ENCODE measurements at places on chromosomes 11 and 22.

DNA sequence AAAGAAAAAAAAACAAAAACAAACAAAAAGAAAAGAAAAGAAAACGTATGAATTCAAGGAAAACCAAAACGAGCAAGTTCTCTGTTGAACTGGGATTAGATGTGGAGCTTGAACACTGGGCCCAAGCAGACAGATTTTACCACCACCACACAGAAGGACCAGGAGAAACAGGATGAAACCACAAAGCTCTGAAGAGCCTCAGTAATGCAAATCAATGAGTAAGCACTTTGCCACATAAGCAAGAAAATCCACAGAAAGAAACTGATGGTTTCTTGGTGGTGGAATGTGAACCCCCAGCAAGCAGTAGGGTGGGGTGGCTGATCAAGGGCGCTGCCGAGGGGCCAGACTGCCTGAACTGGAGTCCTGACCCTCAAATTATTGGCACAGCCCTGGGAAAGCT lies 50.9 kb upstream of the NFRKB start:
- no peak for DNase-seq

GRCh38 chr11:111448414-111448813 lies 63.8 kb downstream of the BTG4 start:
- DNase-seq: no peak

DNA sequence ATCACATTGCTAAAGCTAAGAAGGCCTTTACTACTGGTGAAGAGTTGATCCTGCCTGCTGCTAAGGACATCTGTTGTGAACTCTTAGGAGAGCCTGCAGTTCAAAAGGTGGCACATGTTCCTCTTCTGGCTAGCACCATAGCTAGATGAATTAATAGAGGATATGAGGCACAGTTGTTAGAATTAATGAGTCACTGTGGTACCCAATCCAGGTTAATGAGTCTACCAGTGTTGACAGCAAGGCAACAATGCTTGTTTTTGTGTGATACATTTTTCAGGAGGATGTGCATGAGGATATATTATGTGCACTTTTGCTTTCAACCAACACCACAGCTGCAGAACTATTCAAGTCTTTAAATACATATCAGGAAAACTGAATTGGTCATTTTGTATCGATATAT lies 12.0 kb downstream of the C11orf58 start:
- peak; percentile 63 for DNase-seq

GRCh38 chr11:125074511-125075241 lies 11.6 kb downstream of the SLC37A2 start:
- DNase-seq: no peak

GRCh38 chr11:128509621-128510389 lies 77.6 kb downstream of the ETS1 start:
- DNase-seq: no peak

DNA sequence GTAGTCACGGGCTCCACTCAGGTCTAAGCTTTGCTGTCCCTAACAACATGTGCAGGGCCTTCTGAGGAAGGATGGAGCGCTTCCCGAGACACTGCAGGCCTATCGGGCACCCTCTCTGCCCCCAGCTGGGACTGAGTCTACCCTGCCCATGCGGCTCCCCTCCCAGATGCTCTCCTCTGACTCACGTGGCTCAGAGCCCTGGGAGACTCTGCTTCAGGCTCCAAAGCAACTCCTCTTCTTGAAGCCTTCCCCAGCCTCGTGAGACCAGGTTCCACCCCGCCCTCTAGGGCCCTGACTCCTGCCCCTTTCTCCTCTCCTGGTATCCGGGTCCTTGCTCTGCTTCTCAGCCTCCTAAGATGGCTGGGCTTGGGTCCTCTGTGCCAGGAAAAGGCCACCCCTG lies 28.4 kb upstream of the ARFGAP3 start:
- DNase-seq: no peak

- DNase-seq: peak; percentile 76
Measured at GRCh38 chr22:29093501-29094300, 20.9 kb downstream of the KREMEN1 start.

DNA sequence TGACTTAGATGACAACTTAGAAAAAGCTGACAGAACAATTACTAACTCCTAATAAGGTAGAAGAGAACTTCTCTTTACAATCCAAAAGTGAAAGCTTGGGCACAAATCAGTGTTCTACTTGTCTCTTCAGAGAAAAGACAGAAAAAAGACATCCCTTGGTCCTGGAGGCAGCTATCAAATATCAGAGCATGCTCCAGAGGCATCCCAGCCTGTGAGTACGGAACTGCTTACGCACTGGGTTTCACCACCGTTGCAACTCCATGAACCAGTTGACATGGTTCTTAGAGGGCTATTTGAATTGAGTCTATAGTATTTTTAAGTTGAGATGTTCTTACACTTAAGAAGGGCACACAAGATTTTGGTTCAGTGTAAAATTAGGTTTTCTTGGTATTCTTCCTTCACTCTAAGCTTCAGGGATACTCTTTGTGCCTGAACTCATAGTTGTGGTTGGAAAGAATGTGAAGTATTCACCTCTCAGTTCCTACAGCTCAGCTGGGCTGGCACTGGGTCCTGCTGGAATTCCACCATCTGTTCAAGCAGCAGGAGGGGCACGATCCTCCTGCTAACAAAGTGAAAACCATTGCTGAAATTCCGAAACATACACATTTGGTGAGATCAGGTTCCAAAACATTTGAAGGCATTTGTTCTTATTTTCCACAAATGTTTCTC lies 6.3 kb downstream of the AKIP1 start:
- no peak for DNase-seq

- DNase-seq: no peak
Measured at GRCh38 chr11:91986218-91986617, 238.4 kb upstream of the FAT3 start.

DNA sequence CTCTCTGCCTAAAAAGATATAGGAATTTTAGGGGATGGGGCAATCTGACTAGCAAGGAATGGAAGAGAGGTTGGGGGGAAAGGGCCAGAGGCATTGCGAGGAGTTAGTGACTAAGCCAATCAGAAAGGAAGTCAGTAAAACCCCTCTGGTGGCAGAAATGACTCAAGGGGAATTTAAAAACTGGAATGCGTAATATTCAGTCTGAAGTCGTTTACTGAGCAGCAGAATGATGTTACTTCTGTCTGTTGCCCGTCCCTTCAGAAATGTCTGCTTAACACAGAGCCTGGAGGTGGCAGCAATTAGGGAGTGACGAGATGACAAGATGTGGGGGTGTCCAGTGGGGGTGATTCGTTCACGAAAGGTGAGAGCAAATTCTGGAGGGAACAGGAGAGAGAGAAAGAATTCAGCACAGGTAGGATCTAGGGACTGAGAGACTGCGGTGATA lies 107.7 kb upstream of the CLMP start:
- no peak for DNase-seq

DNA sequence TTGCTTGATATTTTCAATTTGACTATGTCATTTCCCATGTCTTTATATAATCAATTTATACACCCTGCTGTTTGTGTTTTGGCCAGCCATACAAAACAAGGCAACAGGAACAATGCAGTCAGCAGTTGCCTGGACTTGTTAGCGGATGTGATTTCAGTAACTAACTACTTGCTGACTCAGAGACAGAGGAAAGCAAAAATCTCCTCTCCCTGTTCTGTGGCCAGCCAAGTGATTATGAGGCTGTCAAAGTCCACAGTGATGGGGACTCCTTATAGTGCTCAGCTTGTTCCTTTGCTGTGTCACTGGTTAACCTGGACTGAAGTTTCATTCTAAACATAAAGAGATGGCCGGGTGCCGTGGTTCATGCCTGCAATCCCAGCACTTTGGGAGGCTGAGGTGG lies 32.6 kb upstream of the APLP2 start:
- DNase-seq: no peak

All from NCI-H82 (cell line).